Left lobe of liver (tissue), 2 donors: ENCODE measurements at places on chromosomes 7 and 10. TPM values are rescaled to one million over a fixed set of nuclear protein-coding genes. Genes with fewer than 3 reads are reported as not detected.

ANKMY2 gene
- 8.0 TPM for total RNA-seq

RASA4B gene
- 2.9 TPM for total RNA-seq

HECTD2 gene
- 1.7 TPM for total RNA-seq

STAM gene
- 5.9 TPM for total RNA-seq

INHBA gene
- 2.6 TPM for total RNA-seq

HMX3 gene
- total RNA-seq, result 0.20 TPM

XRCC2 gene
- total RNA-seq, result 0.18 TPM

MYL7 gene
- not detected for total RNA-seq

FGFBP3 gene
- total RNA-seq, result 0.33 TPM

ELOVL3 gene
- not detected for total RNA-seq

GRK5 gene
- 8.4 TPM for total RNA-seq

HGF gene
- 19.2 TPM for total RNA-seq

LIPK gene
- total RNA-seq, result not detected

SLC26A4 gene
- total RNA-seq, result not detected

GPR37 gene
- 14.2 TPM for total RNA-seq

LDB3 gene
- total RNA-seq, result 0.20 TPM

HOXA10 gene
- 0.10 TPM for total RNA-seq

PRSS1 gene
- 19.7 TPM for total RNA-seq

CH25H gene
- 0.10 TPM for total RNA-seq

FAM180A gene
- 4.8 TPM for total RNA-seq

FAM25C gene
- not detected for total RNA-seq

FAM3C gene
- total RNA-seq, result 18.3 TPM

CYP2C19 gene
- total RNA-seq, result 13.0 TPM

HOXA13 gene
- total RNA-seq, result 0.03 TPM

POMZP3 gene
- total RNA-seq, result 4.4 TPM

UNCX gene
- total RNA-seq, result not detected

TMEM225B gene
- 0.18 TPM for total RNA-seq

ETV1 gene
- 8.4 TPM for total RNA-seq

ZNF786 gene
- 3.6 TPM for total RNA-seq

PSD gene
- 7.0 TPM for total RNA-seq

DRGX gene
- total RNA-seq, result not detected

PRPS1L1 gene
- total RNA-seq, result not detected

AKR1B1 gene
- total RNA-seq, result 9.7 TPM

HOXA4 gene
- total RNA-seq, result 0.43 TPM

NAT16 gene
- total RNA-seq, result not detected

OTUD1 gene
- total RNA-seq, result 5.2 TPM

GPR26 gene
- total RNA-seq, result not detected

LRRTM3 gene
- total RNA-seq, result not detected

OPN4 gene
- not detected for total RNA-seq

ERVW-1 gene
- total RNA-seq, result not detected

AIMP2 gene
- total RNA-seq, result 22.9 TPM

ADAP1 gene
- 2.8 TPM for total RNA-seq

ACSM6 gene
- not detected for total RNA-seq

SLC18A3 gene
- not detected for total RNA-seq

SLC13A1 gene
- total RNA-seq, result 0.13 TPM

CCDC172 gene
- not detected for total RNA-seq

VPS26A gene
- 15.1 TPM for total RNA-seq

KLLN gene
- total RNA-seq, result 0.68 TPM
